ENCODE measurements at places on chromosomes 3 and 15.

GRCh38 chr15:62474771-62475124, 309.7 kb upstream of the C2CD4B start:
- no peak for DNase-seq

GRCh38 chr15:29242456-29243242, 27.0 kb downstream of the NSMCE3 start:
- DNase-seq, result peak; percentile 30

DNA sequence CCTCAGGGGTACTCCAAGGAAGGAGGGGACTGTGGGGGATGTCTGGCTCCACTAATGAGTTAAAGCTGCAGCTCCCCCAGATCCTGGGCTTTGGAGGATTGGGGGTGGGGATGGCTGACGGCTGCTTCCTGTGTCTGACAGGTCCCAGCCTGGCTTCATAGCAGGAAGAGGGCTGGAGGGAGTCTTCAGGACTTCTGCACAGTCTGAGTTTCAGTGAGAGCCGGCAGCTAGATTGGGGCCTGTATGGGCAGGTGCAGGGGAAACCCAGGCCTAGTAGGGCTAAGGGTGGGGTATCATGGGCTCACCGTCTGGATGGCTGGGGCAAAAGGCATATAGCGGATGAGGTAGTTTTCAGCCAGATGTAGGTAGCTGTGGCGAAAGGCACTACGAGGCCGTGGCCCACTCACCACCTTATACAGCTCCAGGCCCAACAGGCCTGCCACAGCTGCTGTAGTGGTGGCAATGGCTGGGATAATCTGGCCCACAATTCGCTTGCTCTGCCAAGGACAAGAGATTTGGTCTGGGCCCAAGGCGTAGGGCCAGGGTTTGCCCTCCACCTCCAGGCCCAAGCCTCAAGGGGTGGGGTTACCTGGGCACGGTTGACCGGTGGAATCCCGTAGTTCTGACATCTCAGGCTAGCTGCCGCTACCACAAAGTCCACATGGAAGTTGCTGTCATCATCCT, 4.5 kb downstream of the INKA1 start:
- DNase-seq, result peak; percentile 29

DNA sequence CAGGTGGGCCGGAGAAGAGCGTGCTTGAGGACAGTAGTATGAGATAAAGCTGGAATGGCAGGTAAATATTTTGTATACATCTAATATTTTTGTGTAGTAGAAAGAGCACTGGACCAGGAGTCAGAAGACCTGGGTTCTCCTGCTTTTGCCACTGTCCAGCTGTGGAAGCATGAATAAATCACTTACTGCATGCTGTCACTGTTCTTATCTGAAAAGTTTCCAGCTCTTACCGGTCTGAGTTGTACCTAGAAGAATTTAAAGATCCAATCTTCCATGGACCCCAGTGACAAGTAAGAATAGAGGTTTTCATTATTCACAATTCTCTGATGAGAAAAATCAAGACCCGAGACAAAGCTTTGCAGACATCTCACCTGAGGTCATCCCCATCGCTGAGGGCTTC, 5.9 kb downstream of the XPC start:
- no peak for DNase-seq

DNA sequence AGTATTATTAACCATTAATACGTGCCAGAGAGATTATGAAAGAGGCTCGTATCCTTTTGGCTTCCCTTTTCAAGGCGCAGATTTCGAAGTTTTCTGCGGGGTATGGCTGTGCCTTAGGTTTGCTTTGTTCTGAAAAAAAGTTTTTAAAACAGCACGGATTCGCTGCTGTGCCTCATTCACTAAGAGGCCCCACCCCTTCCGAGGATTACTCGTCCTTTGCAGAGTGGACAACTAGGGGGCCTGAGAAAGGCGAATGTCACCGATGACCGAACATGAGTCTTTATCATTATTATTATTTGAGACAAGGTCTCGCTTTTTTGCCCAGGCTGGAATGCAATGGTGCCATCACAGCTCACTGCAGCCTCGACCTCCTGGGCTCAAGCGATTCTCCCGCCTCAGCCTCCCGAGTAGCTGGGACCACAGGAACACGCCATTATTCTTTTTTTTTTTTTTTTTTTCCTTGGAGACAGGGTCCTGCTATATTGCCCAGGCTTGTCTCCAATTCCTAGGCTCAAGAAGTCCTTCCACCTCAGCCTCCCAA, 684 bp upstream of the RPS27L start:
- DNase-seq, result peak; percentile 91

GRCh38 chr3:122890720-122891220, 95.9 kb downstream of the SLC49A4 start:
- DNase-seq, result no peak

DNA sequence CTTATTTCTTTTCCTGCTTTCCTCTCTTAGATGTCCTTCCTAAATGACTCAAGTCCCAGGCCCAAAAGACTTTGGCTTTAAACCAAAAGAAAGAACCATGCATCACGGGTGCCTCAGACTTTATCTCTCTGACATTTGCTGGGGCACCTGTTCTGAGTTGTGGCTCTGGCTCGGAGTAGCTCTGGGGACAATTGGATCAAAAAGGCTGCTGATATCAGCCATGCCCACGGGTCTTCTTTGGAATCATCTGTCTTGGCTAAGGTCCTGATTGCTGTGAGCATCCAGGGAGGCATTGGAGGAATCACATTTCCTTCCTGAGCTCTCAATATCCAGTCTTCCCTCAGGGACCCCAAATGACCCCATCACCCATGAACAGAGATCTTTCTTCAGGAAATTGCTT, 59.9 kb downstream of the CLSTN2 start:
- no peak for DNase-seq

DNA sequence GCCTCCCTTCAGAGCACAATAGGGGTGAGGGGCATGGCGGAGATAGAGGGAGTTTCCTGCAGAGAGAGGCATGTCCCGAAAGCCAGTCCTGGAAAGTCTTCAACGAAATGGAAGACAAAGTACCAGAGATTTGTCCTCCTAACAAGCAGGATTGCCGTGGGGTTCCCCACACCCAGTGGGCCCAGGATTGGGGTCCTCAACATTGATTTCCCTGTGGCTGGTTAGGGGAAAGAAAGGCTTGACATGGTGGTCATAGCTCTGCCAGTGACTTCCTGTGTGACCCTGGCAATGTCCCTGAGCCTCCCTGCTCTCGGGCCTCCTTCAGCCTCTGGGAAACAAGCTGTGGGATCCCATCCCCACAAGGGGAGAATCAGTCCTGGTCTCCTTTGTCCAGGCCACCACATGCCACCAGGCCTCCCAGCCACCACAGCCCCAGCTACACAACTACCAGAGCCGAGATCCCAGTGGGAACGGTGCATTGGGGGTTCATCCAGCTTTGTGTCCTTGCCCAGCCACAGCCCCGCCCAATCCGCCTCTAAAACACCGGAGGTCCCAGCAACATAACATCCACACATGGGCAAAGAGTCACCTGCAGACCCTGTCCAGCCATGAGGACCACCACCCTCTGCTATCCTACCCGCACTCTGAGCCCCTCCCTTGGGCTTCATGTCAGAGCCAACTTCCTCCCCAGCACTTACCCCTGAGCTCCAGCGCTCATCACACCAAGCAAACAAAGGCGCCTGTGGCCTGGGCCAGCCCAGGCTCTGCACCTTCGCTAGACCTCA, 63.0 kb downstream of the ADAMTS17 start:
- DNase-seq, result no peak

DNA sequence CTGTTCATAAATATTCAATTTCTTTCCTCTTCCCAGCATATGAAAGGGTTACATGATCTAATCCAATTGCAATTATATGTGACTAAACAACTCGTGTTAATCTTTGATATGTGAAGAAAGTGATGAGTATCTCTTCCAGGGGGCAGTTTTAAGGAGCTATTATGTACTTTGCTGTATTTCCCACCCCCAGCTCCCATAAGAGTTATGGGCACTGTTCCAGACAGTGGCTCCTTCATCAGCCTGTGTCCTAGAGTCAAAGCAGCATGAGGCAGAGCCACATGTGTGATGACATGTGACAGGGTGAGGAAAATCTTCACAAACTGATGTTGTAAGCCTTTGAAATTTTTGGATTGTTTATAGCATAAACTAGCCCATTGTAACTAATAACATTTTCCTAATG, 315.4 kb downstream of the DIPK2A start:
- no peak for DNase-seq

DNA sequence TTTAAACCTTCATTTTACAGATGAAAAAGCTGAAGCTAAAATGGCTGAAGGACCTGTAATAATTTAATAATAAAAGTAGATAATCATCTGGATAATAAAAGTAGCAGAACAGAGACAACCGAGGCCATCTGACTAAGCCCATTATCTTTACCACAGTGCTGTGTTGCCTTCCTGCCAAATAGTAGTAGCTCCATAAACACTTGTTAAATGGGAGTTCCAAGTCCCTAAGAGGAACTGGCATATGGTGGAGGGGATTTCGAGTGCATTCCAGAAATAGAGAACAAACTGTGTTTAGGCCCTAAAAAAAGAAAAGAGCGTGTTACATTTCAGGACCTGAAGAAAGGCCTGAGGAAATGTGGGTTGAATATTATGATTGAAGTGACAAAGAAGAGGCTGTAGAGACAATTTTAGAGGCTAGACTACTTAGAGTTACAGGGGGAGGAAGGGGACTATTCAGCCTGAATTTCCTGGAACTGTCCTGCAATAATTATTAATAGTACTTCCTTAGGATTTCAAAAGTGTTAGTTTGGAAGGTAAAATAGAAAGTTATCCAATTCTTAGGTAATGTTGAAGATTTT, 424.3 kb downstream of the ROBO2 start:
- no peak for DNase-seq

- peak; percentile 56 for DNase-seq
Observed at GRCh38 chr3:52769786-52770455, 819 bp downstream of the NEK4 start.

- peak; percentile 4 for DNase-seq
Observed at GRCh38 chr3:102936511-102937045, 501.8 kb downstream of the ZPLD1 start.

DNA sequence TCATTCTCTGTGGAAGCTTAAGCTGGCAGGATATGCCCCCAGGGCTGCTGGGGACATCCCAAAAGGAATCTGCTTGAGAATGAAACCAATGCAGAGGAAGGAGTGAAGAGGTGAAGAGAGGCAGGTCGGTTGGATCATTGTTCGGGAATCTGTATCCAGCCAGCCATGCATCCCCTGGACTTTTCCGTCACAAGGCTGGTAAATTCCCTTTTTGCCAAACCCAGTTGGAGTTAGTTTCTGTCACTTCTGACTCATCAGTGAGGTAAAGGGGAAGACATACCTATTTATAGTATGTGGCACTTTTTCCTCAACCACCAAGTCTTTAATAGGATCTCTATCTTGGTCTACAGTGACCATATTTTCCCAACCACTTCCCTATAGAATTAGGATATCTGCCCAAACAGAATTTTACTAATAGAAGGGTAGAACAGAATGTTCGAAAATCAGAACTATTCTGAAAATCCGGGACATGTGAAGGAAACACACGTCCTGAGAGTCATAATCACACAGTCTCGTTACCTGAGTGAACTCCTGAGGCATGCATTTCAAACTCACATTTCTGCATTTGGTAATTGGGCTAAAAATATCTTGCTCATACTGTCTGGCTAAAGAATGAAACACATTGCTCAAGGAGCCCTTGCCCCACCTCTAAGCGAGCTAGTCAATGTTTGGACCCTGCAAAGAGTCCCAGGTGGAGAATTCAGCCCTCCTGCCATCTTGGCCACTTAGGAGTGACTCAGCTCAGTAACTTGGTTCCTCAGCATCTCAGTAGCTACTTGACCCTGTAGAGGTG, 289.7 kb upstream of the ADAMTS9 start:
- DNase-seq, result no peak

GRCh38 chr3:95044101-95044500, 981.2 kb downstream of the NSUN3 start:
- DNase-seq, result no peak

DNA sequence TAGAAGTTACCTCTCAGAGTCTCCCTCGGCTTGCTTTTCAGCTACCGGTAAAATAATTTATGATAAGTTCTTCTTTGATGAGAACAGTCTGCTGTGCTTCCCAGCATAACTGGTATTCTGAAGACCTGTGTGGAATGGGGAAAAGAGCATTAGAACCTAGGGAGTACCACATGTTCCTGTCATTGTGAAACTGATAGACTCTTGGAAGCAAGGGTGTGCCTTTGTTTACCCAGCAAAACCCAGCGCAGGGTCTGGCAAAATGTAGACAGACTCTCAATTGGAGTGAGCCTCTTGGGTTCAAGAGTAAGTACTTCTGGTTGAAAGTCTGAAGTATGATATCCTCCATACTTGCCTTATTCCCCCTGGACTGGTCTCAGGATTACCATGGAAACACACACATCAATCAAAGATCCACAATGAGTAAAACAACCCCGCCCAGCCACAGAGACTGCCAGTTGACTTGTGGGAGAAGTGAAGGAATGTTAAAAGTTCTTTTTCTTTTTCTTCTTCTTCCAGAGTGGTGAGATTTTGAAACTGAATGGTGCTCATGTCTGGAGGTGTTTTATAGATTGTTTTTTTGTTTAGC, 652.4 kb upstream of the NAALADL2 start:
- DNase-seq, result no peak

- no peak for DNase-seq
Observed at GRCh38 chr3:82382831-82383230, 621.4 kb upstream of the GBE1 start.

GRCh38 chr3:53183514-53183913, 22.5 kb downstream of the PRKCD start:
- no peak for DNase-seq

- DNase-seq, result no peak
Observed at GRCh38 chr15:94235646-94236045, 4.3 kb downstream of the MCTP2 start.

- no peak for DNase-seq
Observed at GRCh38 chr3:13148561-13149329, 75.5 kb upstream of the IQSEC1 start.

- DNase-seq, result no peak
Observed at GRCh38 chr3:196707566-196707965, 4.5 kb downstream of the CEP19 start.

GRCh38 chr15:66508293-66508883, 3.3 kb downstream of the ZWILCH start:
- no peak for DNase-seq

- DNase-seq, result peak; percentile 91
Observed at GRCh38 chr15:68578175-68578979, 416 bp upstream of the CORO2B start.

DNA sequence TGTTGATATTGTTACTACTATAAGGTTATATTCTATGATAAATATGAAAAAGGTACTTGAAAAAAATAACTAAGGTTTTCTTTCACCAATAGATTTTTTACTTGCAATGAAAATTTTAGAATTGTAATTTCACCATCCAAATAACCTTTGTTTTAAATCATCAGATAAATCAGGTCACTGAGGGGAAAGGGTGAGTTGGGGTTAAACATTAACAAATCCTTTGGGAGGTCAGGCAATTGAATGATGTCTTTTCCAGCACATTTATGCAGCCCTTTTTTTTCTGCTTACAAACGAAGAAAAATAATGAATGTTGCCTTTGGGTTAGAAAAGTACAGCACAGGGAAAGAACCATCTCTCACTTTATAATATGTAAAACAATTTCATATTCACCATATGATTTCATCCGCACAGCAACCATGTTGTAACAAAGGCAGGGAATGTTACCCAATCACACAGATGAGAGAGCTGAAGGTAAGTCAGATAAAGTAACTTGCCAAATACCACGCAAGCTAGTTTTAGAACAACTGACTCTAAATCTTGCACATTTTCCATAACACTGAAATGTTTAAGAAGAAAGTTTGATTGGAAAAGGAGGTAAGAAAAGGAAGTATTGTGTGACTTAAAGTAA, 151.3 kb downstream of the FGF12 start:
- DNase-seq, result no peak

- DNase-seq, result no peak
Observed at GRCh38 chr3:56775445-56775837, 26.3 kb downstream of the ARHGEF3 start.

Data from eye (tissue), 1 donor.